Fibroblast of skin of right quadriceps (primary cell): ENCODE measurements at places on chromosomes 5 and 9.
A peak's percentile ranks its signal among the peaks of the same experiment; 100 is the strongest.

DNA sequence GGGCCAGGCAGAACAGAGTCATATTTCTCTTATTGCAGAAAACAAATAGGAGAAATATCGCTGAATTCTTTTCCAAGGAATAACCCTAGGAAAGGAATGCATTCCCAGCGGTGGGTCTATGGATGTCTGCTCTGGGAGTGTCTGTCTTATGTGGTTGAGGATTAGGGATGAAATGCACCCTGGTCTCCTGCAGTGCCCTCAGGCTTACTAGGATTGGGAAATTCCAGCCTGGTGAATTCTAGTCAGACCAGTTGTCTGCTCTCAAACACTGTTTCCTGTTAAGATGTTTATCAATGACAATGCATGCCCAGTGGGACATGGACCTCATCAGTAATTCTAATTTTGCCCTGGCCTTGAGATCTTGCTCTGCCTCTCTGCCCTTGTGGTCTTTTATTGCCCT lies 136.1 kb upstream of the ELAVL2 start:
- no peak for DNase-seq

- DNase-seq = no peak
Observed at GRCh38 chr5:15065091-15065490, 193.5 kb upstream of the ANKH start.

DNA sequence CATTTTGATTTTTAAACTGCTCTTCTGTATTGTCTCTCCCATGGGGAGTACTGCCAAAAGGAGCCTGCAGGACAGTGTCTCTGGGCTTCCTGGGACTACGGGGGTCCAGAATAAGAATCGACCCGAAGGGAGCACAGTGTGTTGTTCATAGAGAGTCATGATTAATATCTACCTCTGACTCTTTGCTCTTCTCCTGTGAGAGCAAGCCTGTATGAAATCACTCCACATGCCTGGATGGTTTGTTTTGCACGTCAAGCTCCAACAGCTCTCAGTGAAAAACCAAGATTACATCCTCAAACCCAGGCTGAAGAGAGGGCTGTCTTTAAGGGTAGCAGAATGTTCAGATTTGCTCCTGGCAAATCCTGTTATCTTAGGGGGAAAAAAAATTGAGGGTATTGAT lies 1860.0 kb upstream of the WWC1 start:
- no peak for DNase-seq

- DNase-seq = peak; percentile 53
Observed at GRCh38 chr5:10307206-10308148, at the start of gene CMBL. Gene CMBL, minus strand, starts transcription at chr5:10307902. Its CDS starts 17,140 bp downstream, at chr5:10290762.

DNA sequence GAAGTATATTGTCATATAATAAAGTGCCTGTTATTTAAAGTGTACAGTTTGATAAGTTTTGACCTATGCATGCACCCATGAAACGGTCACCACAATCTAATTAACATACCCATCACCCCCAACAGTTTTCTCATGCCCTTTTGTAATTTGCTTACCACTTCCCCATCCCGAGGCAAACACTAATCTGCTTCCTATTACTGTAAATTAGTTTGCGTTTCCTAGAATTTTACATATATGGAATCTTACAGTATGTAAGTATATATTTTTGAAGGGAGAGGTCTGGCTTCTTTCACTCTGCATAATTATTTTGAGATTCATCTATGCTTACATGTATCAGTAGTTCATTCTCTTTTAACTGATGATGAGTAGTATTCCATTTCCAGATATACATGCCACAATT lies 56.5 kb downstream of the AMBP start:
- DNase-seq = no peak

DNA sequence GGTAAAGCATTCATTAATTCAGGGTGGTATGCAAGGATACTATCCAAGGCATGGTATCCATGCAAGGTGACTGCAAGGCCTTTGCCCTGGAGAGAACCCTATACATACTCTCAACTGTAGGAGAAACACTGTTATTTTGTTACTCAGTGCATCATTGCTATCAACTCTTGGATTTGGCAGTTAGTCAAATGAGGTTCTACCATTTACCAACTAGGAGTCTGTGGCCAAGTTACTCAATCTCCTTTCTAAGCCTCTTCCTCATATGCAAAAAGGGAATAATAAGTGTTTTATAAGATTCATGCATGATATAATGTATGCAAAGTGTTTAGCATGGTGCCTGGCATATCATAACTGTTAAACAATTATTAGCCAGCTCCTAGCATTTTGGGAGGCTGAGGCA lies 4.0 kb downstream of the PCDHGC3 start:
- DNase-seq = no peak

- DNase-seq = no peak
Observed at GRCh38 chr5:22998774-22999173, 145.6 kb upstream of the CDH12 start.

GRCh38 chr5:61612431-61612830 lies 280.4 kb downstream of the ZSWIM6 start:
- DNase-seq = no peak

- DNase-seq = peak; percentile 26
Observed at GRCh38 chr5:173753307-173754168, 134.6 kb upstream of the CPEB4 start.

DNA sequence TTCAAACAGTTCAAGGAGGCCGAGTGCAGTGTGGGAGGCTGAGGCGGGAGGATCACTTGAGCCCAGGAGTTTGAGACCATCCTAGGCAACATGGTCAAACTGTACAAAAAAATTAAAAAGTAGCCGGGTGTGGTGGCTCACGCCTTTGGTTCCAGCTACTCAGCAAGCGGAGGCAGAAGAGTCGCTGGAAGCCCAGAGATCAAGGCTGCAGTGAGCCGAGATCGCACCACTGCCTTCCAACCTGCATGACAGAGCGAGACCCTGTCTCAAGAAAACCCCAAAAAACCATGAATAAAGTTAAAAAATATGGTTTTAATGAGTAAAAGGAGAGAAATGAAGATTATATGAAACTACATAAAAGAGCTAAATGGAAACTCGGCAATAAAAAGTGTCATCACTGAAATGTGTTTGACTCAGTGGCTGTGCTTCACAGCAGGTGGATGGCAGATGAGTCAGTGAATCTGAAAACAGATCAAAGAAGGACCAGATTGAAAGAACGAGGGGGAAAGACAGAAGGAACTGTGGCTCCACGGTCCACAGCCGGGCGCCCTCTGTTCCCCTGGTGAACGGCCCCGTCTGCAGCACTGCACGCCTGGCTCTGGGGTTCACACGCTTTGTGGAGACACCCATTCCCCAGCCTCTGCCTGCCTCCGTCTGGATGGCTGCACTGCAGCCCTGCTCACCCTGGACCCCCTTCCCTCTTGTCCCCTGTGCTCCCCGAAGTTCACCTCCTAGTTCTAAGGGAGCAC lies 25.1 kb downstream of the EXD3 start:
- no peak for DNase-seq

DNA sequence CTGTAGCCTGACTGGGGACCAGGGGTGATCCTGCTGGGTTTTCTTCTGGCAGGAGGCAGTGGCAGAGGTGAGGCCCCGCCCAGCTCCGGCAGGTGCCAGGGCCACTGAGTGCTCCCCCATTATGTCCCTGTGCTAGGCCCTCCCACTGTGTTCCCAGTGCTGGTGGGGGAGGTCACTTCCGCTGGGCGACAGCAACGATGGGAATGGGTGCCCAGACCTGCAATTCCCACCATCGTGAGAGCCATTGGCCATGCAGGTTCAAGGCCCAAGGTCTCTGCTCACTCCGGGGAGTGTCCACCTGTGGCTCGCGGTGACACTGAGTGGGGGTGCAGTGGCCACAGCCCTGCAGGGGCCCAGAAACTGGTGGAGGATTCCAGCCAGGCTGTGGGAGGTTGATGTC lies 98.6 kb downstream of the RXRA start:
- DNase-seq = no peak

GRCh38 chr5:119355244-119355638 lies 578 bp upstream of the TNFAIP8 start:
- DNase-seq = no peak

DNA sequence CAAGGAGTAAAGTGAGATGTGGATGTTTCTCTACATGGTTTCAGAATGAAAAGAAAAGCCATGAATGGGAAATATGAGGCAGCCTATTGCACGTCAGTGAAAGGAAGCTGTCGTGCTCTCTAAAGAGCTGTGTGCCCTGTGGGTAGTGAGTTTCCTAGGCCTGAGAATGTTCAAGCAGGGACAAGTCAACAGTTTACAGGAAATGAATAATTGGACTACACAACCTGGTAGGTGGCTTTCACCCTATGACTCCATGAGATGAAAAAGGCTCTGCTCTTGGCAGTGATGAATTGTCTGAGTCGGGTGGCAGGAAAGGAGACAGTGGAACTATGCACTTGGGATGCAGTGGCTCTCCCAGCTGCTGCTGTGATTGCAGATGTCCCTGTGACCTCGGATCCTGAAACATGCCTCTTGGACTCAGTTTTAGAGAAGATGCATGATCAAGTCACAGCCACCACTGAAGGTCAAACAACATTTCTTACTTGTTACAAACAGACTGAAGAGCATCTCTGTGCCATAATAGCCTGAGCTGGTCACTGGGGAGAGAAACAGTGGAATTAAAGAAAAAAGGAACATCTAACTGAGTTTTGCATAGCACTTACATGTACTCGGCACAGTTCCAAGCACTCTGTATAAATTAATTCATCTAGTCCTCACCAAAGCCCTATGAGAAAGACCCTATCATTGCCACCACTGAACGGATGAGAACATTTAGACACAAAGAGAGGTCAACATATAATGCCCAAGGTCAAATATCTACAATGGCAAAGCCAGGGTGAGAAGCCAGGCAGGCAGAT lies 293.7 kb downstream of the SPOCK1 start:
- DNase-seq = no peak

- DNase-seq = no peak
Observed at GRCh38 chr5:35188031-35188457, 42.2 kb downstream of the PRLR start.

- no peak for DNase-seq
Observed at GRCh38 chr5:76694317-76694716, 21.6 kb upstream of the F2R start.
